Nephron progenitor cell (in vitro differentiated cells): ENCODE measurements at places on chromosomes 16 and 17.

GRCh38 chr16:48272837-48273421, 25.6 kb upstream of the ABCC11 start:
- no peak for DNase-seq

DNA sequence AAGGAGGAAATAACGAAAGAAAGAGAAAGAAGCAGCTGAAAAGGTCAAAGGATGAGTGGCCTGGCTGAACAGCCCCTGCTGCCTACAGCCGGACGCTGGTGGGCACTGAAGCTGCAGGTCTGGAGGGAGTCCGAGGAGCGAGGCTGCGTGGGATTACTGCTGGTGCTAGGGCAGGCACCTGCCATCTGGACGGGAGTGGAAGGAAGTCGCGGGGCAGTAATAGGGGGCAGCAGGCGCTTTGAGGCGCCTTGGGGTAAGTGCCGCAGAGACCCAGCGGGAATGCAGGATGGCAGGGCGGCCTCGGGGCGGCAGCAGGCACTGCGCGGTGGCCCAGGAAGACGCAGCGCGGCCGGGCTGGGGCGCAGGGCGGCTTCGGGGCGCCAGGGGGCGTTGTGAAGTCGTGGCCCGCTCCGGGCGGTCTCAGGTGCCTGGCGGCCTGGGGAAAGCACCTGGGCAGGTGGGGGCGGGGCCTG, 303 bp upstream of the SCNN1G start:
- peak; percentile 81 for DNase-seq

DNA sequence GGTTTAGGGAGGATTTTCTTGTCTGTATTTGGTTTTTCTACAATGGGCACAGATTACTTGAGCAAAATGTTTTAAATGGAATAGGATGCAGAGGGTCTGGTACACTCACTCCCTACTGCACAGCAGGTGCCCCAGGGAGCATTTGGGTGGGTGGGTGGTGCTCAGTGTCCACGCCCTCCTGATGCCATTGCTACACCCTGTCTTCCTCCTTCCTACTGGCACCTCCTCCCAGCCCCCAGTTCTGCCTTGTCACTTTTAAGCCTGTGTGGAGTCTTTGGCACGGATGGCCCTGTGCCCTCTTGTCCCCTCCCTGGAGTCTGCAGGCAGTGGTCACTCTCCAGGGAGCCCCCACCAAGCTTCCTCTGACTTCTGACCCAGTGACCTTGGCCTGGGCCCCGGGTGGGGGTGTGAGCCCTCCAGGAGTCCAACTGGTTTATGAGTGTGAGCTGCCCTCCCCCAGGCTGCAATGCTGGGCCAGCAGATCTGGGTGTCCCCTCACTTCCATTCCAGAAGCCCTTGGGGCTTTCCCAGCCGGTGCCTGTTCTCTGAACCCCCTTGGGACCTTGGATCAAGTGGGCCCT, 15.5 kb downstream of the LLGL2 start:
- no peak for DNase-seq

DNA sequence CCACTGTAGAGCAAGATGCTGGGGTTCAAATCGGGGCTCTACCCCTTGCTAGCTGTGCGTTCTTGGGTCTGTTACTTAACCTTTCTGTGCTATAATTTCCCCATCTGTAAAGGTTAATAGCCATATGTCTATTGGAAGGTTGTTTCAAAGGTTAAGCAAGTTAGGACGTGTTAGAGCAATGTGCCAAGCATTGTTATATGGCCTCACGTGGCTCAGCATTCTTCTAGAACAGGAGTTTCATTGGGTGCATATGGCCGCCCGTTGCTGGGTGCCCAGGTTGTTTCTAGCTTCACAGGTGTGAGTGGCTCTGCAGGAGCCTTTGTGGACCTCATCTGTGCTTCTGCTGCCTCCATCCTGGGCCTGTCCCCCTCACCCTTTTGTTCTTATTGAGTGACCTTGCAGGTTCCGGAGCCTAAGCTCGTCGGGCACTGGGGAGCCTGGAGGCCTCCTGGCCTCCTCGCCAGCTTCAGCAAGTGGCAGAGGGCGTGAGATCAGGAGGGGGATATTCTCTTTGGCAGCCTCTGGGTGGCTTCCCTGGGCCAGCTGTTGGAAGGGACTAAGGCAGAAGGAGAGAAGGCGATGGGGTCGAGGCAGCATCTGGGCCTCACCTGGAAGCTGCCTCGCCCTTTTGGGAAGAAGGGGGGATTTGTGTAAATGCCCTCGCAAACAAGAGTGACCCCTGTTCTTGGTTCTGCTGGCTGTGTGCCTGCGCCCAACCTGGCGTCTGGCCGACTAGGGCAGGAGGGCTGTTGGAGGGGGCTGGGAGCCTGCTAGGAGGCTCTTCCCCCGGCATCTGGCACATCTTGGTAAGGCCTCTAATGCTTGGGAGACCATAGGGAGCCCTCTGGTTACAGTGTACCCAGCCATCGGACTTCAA, 80.2 kb upstream of the CIBAR2 start:
- no peak for DNase-seq
